ENCODE measurements at places on chromosomes 6 and 20. TPM values are rescaled to one million over a fixed set of nuclear protein-coding genes. Genes with fewer than 3 reads are reported as not detected.
A peak's percentile ranks its signal among the peaks of the same experiment; 100 is the strongest.

Gene DPPA5
- total RNA-seq = not detected

Gene POFUT1
- 23.2 TPM for total RNA-seq

Gene LRFN2
- not detected for total RNA-seq

Gene NMBR
- not detected for total RNA-seq

Gene NRSN2
- 10.7 TPM for total RNA-seq

- peaks cover 33% of the 10 kb centered on the region for H3K36me3 ChIP-seq
- DNase-seq = no peak
- peaks cover 34% of the 10 kb centered on the region for H3K4me1 ChIP-seq
- H3K27me3 ChIP-seq = no peaks in the 10 kb centered on the region
- peak overlapping the region; percentile 90 for H3K4me3 ChIP-seq
- no peak overlapping the region for H3K27ac ChIP-seq
These were observed 1.2 kb downstream of the ARFGAP1 start for GRCh38 chr20:63273635-63274380.

DNA sequence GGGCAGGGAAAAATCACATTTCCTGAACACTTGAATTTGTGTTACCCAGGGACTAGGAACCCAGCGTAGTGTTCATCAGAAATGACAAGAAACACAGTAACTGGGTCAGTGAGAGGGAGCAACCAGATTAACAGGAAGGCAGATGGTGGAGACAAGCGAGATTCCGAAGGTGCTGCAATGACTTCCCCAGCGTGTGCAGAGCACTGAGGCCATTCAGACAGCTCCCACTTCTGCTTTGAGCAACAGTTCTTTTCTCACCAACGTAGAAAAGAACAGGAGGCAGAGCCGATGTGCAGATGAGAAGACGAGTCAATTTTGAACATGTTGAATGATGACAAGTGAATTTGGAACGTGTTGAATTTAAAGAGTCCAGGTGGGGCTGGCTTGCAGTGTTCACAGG lies 63.1 kb upstream of the IFNGR1 start:
- H3K36me3 ChIP-seq = no peaks in the 10 kb centered on the region
- no peak overlapping the region for H3K27ac ChIP-seq
- no peaks in the 10 kb centered on the region for H3K27me3 ChIP-seq
- H3K4me1 ChIP-seq = no peaks in the 10 kb centered on the region

- DNase-seq = no peak
- H3K36me3 ChIP-seq = no peaks in the 10 kb centered on the region
- no peak overlapping the region for H3K27ac ChIP-seq
- no peaks in the 10 kb centered on the region for H3K4me1 ChIP-seq
- no peaks in the 10 kb centered on the region for H3K27me3 ChIP-seq
These were observed 152.3 kb upstream of the JAG1 start for GRCh38 chr20:10826111-10826510.

GRCh38 chr20:52964131-52964530 lies 8.0 kb upstream of the TSHZ2 start:
- DNase-seq = no peak
- H3K4me1 ChIP-seq = peaks cover 6% of the 10 kb centered on the region
- H3K4me3 ChIP-seq = no peak overlapping the region

DNA sequence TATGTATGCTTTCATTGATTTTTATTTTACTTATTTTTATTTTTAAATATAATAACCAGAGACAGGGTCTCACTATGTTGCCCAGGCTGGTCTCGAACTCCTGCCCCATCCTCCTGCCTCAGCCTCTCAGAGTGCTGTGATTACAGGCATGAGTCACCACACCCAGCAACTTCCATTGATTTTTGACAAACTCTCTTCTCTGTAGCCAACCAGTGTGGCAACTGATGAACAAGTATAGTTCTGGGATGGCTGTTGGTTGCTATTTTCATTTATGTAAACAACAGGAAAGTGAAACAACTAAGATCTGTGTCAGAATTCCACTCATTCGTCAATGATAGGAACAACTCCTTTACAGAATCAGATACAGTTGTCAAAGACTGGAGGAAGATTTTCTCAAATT lies 356.7 kb upstream of the JARID2 start:
- no peak for DNase-seq
- no peaks in the 10 kb centered on the region for H3K27me3 ChIP-seq

- no peak for DNase-seq
- H3K4me3 ChIP-seq = no peak overlapping the region
- H3K27me3 ChIP-seq = no peaks in the 10 kb centered on the region
- H3K4me1 ChIP-seq = no peaks in the 10 kb centered on the region
These were observed 82.4 kb downstream of the ZNF292 start for GRCh38 chr6:87237804-87238203.

DNA sequence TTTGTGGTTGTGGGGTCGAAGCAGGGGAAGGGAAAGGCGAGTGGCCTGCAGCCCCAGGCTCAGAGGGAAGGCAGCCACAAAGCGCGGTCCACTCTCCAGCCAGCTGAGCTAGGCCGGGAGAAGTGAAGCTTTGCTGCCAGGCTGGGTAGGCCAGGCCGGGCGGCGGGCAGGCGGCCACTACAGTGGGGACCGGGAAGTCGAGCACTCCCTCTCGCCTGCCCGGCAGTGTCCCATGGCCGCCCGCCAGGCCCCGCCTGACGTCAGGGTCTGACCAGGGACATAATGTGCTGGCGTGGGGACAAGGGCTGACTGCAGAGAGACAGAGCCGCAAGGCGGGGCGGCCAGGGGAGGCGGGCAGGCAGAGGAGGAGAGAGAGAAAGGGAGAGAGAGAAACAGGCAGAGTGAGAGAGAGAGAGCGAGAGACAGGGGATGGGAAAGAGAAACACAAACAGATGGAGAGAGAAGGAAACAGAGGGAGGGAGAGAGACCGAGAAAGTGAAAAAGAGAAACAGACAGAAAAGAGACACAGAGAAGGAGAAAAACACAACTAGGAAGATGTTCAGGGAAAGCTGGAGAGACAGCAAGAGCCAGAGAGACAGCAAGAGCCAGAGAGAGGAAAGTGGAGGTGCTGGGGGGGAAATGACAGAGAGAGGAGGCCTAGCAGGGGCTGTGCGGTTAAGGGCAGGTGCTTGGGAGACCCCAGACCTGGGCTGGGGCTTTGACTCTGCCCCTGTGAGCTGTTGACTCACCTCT lies 94.5 kb upstream of the PTPN1 start:
- no peak overlapping the region for H3K4me3 ChIP-seq
- H3K4me1 ChIP-seq = peaks cover 29% of the 10 kb centered on the region
- peak; percentile 99 for DNase-seq
- no peaks in the 10 kb centered on the region for H3K36me3 ChIP-seq
- no peaks in the 10 kb centered on the region for H3K27me3 ChIP-seq
- peak overlapping the region; percentile 91 for H3K27ac ChIP-seq

DNA sequence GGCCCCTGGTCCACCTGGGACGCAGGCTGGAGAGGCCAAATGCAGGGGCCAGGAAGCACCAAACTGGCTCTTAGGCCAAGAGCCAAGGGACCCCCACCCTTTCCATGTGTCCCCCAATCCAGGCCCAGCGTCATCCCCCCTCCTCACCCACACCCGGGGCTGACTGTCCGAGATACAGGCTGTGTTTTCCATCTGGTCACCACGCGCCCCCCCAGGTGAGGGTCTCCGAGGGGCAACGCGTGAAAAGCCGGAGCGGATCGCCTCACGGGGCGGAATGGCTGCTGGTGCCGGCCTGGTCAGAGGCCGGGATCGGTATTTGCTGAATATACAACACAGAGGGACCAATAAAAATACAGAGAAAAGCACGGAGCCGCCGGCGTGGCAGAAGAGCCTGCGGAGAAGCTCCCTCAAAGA lies 5.2 kb upstream of the ABHD16B start:
- H3K36me3 ChIP-seq = no peaks in the 10 kb centered on the region
- peaks cover 26% of the 10 kb centered on the region for H3K27me3 ChIP-seq
- no peak for DNase-seq

DNA sequence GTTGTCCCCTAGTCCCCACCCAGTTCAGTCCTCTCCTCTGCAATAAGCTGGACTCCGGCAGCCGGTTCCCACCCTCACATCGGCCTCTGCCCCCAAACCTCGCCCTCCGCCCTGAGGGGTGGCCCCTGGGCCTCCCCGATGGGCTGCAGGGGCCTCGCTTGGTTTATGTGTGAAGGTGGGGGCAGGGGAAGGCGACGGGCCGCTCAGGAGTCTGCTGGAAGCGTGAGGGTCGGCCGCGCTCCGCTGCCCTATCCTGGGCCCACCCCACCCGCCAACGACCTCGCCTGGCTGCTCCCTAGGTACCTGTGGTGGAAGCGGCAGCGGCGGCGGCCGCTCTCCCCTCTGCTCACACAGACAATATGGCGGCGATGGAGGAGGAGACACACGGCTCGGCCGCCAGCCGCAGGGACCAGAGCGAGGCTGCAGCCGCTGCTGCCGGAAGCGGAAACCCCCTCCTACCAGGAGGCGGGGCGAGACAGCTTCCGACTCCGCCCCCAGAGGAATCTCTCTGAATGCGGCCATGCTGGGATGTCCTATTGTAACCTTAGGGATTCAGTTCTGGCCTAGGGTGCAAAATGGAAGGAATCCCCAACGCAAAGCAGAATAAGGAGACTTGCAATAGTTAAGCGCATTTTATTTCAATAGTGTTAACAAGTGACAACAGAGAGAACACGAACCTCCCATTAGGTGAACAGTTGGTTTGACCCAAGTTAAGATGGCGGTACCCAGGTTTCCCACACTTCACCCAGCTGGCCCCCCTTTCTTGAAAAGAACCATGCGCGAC lies at the start of gene CSNK2A1:
CSNK2A1 (minus strand) TSS at position 422 of the 784 bp plus-strand sequence. CDS start 35,239 bp downstream, outside the sequence.
- H3K27ac ChIP-seq = peak within 1 kb of the TSS; percentile 91
- no peaks in the 10 kb centered on the region for H3K27me3 ChIP-seq
- no peaks in the 10 kb centered on the region for H3K36me3 ChIP-seq

GRCh38 chr6:22699151-22699550 lies 129.8 kb downstream of the HDGFL1 start:
- no peaks in the 10 kb centered on the region for H3K36me3 ChIP-seq
- no peaks in the 10 kb centered on the region for H3K4me1 ChIP-seq
- DNase-seq = no peak
- H3K4me3 ChIP-seq = no peak overlapping the region

DNA sequence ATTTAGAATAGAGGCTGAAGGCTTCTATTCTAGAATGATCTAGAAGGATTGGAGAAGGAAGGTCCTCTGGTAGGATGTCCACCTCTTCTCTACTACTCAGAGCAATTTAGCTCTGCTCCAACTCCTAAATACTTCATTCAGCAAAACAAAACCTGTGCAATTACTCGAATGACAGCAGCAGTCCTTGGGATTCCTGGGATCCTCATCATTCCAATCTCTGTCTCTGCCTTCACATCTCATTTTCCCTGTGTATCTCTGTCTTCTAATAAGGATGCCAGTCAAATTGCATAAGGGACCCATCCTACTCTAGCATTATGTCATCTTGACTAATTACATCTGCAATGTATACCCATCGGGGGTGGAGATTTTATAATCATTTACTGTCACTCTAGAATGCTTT lies 5.5 kb upstream of the AIG1 start:
- no peaks in the 10 kb centered on the region for H3K36me3 ChIP-seq
- no peak overlapping the region for H3K4me3 ChIP-seq
- H3K4me1 ChIP-seq = peaks cover 7% of the 10 kb centered on the region
- no peak for DNase-seq

DNA sequence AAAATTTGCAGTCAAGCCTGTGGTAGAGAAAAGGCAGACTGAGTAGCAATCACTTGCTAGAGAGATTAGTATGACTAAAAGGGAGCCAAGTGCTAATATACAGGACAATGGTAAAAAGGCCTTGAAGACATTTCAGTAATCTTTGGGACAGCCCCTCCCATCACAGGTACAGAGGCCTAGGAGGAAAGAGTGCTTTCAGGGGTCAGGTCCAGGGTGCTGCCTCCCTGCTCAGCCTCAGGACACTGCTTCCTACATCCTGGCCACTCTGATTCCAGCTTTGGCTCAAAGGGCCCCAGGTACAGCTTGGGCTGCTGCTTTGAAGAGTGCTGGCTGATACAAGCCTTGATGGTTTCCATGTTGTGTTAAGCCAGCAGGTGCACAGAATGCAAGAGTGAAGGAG lies 543.5 kb downstream of the MMUT start:
- H3K27me3 ChIP-seq = no peaks in the 10 kb centered on the region
- no peak overlapping the region for H3K27ac ChIP-seq
- H3K4me3 ChIP-seq = no peak overlapping the region
- H3K36me3 ChIP-seq = no peaks in the 10 kb centered on the region
- H3K4me1 ChIP-seq = no peaks in the 10 kb centered on the region

GRCh38 chr20:22958390-22958789 lies 76.7 kb upstream of the SSTR4 start:
- no peaks in the 10 kb centered on the region for H3K27me3 ChIP-seq
- no peak for DNase-seq
- H3K36me3 ChIP-seq = no peaks in the 10 kb centered on the region
- no peak overlapping the region for H3K4me3 ChIP-seq
- no peak overlapping the region for H3K27ac ChIP-seq

- no peak for DNase-seq
- no peak overlapping the region for H3K4me3 ChIP-seq
- no peaks in the 10 kb centered on the region for H3K27me3 ChIP-seq
- H3K27ac ChIP-seq = peak overlapping the region; percentile 73
- H3K4me1 ChIP-seq = peaks cover 74% of the 10 kb centered on the region
- H3K36me3 ChIP-seq = no peaks in the 10 kb centered on the region
These were observed 29.3 kb downstream of the ARHGAP18 start for GRCh38 chr6:129680633-129681032.

GRCh38 chr20:32479697-32480171 lies 105.4 kb downstream of the NOL4L start:
- no peak for DNase-seq
- H3K36me3 ChIP-seq = no peaks in the 10 kb centered on the region
- no peaks in the 10 kb centered on the region for H3K27me3 ChIP-seq
- H3K27ac ChIP-seq = no peak overlapping the region

DNA sequence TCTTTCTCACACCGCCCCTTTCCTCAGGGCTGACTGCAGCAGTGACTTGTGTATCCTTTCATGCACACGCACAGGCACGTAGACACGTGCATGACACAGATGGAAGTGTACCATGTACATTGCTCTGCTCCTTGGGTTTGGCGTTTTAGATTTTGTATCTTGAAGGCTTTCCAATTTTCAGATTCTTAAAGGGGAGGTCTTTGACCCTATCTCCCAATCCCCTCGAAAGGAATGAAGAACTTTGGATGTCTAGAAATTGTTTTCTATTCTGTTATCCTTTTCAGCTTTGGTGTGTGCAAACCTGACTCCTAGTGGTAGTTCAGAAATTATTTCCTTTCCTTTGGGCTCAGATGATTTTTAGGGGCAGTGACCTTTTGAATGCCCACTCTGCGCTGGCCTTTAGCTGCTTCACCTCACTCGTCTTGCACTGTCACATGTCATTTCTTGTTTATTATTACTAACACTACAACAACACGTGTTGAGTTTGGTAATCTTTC lies 63.0 kb downstream of the HIVEP1 start:
- H3K4me3 ChIP-seq = no peak overlapping the region
- no peaks in the 10 kb centered on the region for H3K27me3 ChIP-seq
- H3K36me3 ChIP-seq = no peaks in the 10 kb centered on the region

- no peaks in the 10 kb centered on the region for H3K27me3 ChIP-seq
- no peak for DNase-seq
- no peaks in the 10 kb centered on the region for H3K36me3 ChIP-seq
- peaks cover 13% of the 10 kb centered on the region for H3K4me1 ChIP-seq
- no peak overlapping the region for H3K27ac ChIP-seq
- H3K4me3 ChIP-seq = no peak overlapping the region
These were observed 661.6 kb downstream of the DHX35 start for GRCh38 chr20:39623584-39624234.

- H3K4me1 ChIP-seq = peaks cover 8% of the 10 kb centered on the region
- H3K4me3 ChIP-seq = no peak overlapping the region
- no peak for DNase-seq
- H3K27me3 ChIP-seq = no peaks in the 10 kb centered on the region
- H3K36me3 ChIP-seq = peaks cover 2% of the 10 kb centered on the region
- no peak overlapping the region for H3K27ac ChIP-seq
These were observed 9.5 kb downstream of the HSPA12B start for GRCh38 chr20:3741836-3742458.

Data from suprapubic skin (tissue), 4 donors.